Left cardiac atrium (tissue), 4 donors: ENCODE measurements at places on chromosomes 7 and 10. TPM values are rescaled to one million over a fixed set of nuclear protein-coding genes. Genes with fewer than 3 reads are reported as not detected.

Gene PRLHR
- not detected for total RNA-seq

Gene APBB1IP
- 8.1 TPM for total RNA-seq

Gene FGL2
- 20.8 TPM for total RNA-seq

Gene ARHGEF35
- total RNA-seq, result 1.8 TPM
